Vagina (tissue), 2 donors: ENCODE measurements at places on chromosomes 1 and 21.

GRCh38 chr1:44714944-44715571 lies 15.9 kb downstream of the RNU5D-1 start:
- H3K4me3 ChIP-seq = no peak overlapping the region
- DNase-seq = no peak
- H3K36me3 ChIP-seq = no peaks in the 10 kb centered on the region
- H3K27ac ChIP-seq = no peak overlapping the region

- no peaks in the 10 kb centered on the region for H3K27me3 ChIP-seq
- no peak overlapping the region for H3K4me3 ChIP-seq
- no peaks in the 10 kb centered on the region for H3K4me1 ChIP-seq
- H3K36me3 ChIP-seq = no peaks in the 10 kb centered on the region
Measured at GRCh38 chr1:159443066-159443750, 3.7 kb downstream of the OR10J1 start.

- no peaks in the 10 kb centered on the region for H3K27me3 ChIP-seq
- no peaks in the 10 kb centered on the region for H3K36me3 ChIP-seq
- no peaks in the 10 kb centered on the region for H3K4me1 ChIP-seq
- H3K27ac ChIP-seq = no peak overlapping the region
- no peak overlapping the region for H3K4me3 ChIP-seq
Measured at GRCh38 chr1:227058321-227058751, 118.2 kb downstream of the COQ8A start.

DNA sequence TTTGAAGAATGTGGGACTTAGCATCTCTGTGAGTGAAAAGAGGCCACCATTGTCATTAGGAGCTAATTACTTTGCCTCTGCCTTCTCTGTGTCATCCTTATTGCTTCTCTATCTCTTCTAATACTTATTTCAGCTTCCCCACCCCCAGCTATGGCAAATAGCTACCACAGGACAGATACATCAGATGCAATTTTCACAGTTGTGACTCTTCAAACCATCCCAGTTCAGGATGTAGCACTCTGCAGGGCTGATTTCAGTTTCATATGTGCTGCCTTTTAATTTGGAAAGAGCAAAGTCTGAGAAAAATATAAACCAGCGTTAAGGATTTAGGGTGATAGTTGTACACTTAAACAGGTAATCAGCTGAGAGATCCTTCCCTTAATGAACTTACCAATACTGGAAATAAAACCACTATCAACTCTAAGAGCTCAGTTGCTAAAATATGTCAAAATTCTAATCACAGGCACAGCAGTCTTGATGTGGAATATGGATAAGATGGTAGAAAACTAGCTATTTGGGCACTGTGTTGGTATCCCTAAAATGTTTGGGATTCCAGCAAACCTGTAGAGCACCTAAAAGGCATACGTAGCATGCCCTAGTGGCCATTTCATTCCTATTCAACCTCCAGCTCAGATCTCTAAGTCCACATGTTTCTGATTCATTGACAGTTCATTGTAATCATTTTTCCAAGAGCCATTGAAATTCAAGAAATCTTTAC lies 148.4 kb downstream of the SYT2 start:
- H3K36me3 ChIP-seq = no peaks in the 10 kb centered on the region
- no peak for DNase-seq
- H3K4me1 ChIP-seq = peaks cover 12% of the 10 kb centered on the region
- no peaks in the 10 kb centered on the region for H3K27me3 ChIP-seq

- no peak overlapping the region for H3K4me3 ChIP-seq
- H3K27ac ChIP-seq = no peak overlapping the region
- peaks cover 18% of the 10 kb centered on the region for H3K4me1 ChIP-seq
- no peak for DNase-seq
- H3K27me3 ChIP-seq = no peaks in the 10 kb centered on the region
Measured at GRCh38 chr1:58621391-58621790, 44.3 kb upstream of the TACSTD2 start.
